ENCODE measurements at places on chromosomes 7 and 10.

DNA sequence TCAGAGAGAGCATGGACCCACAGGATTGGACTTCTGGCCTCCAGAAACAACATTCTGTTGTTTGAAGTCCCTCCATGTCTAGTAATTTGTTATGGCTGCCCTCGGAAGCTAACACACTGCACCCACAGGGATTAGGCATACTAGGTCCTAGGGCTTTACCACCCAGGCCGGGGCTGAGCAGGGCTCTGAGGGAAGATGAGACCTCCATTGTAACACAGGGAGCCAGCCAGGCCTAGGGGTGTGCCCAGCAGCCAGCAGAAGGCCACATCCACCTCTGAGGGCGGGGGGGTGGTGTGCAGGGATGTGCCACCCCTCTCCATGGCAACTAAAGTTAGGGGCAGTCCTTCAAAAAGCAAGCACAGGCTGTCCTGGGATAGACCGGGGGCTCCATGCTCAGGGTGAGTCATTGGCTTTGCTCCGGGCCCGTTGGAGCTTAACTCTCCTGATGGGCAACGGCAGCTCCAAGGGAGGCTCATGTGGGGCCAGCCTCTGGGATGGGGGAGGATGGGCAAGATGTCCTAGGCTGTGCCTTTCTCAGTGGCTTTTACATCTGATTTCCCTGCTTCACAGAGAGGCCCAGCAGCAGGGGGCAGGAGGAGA lies 96.6 kb upstream of the GPR26 start:
- DNase-seq, result no peak

DNA sequence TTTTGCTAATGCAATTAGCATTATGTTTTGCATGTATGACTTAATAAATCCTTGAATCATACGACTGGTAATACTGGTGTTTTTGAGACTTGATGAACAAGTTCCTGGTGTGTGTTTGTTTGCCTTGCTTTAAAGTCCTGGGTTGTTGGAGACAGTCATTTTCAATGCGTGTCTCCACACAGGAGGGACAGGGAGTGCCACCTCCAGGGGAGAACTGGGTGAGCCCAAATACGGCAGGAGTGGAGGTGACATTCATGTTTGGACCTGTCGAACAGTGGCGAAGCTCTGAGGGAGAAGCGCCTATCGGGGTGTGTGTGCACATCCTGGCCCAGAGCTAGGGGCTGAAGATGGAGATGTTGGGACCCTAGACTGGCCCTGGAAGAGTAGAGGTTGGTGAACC lies 43.8 kb downstream of the DAGLB start:
- DNase-seq, result no peak

DNA sequence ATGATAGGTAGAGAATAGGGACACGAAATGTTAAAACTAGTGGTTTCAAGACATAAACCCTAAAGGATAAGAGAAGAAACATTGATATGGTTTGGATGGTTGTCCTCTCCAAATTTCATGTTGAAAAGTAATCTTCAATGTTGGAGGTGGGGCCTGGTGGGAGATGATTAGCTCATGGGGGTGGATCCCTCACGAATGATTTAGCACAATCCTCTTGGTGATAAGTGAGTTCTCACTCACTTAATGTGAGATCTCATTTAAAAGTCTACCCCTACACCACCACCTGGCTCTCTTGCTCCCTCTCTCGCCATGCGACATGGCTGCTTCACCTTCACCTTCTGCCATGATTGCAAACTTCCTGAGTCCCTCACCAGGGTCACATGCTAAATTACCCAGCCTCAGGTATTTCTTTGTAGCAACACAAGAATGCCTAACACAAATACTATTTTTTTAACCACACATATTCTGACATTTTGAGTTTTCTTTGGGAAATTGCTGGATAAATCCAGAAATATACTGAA lies 242.4 kb upstream of the PHF14 start:
- no peak for DNase-seq

DNA sequence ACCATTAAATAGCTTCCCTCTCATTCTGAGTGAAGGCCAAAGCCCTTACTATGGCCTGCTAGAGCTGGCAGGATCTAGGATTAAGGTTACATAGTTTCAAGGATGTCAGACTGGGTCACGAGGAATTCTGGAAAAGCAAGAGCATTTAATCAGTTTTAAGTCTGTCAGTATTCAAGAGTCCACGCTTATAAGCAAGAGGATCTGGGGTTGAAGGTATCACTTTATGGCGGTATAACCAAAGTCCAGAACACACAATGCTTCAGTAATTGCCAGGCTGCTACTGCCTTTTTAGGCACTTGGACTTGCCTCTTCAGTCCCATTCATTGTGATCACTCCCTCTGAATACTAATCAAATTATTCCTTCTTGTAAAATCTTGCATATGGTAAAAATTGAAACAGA lies 101.0 kb downstream of the HBP1 start:
- no peak for DNase-seq

DNA sequence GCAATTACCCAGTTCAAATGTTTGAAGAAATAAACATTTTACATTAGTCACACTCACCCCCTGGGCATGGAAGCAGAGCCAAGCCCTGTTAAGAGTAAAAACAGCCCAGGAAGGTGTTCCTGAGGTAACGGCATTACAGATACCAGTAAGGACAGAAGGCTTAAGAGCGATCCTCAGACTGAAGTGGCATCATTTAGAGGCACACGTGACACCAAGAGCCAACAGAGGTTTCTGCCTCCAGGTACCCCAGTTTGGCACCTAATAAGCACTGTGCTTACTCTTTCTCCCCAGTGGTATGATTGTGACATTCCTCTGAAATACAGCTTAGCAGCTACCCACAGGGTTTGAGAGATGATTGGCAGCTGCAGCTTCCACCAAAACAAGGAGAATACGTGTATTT lies 17.2 kb downstream of the MMS19 start:
- DNase-seq, result no peak

DNA sequence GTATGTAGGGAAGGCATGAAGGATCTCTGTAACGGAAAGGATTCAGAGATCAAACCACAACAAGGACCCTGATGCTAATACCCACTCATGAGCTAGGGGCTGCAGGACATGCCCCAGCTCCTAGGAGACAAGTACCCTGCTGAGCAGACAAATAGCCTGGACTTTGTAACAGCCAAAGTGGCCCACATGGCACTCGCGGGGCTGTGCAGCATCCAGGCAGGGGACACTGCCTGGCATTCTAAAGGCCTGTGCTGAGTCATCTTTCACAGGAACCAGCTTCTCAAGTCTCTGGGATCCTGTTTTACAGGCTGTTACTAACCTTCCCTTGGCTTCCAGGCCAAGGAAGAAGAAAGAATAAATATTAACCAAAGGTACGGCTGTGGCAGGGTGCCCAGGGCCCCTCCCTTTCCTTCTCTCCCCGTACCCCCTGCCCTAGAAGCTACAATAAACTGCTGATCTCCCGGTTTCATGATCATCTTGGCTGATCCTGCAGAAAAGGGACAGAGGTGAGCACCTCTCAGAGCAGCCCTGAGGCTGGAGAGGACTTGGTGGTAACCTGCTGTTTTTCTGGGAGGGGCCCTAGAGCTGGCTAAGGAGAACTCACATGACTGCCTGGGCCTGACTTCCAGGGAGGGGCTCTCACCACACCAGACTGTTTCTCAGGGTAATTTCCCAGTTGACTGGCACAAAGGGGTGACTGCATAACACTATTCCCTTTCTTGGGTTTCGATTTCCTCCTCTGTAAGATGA lies 4.2 kb upstream of the RPEL1 start:
- no peak for DNase-seq

GRCh38 chr7:151056283-151056665 lies 1.4 kb downstream of the CDK5 start:
- no peak for DNase-seq

DNA sequence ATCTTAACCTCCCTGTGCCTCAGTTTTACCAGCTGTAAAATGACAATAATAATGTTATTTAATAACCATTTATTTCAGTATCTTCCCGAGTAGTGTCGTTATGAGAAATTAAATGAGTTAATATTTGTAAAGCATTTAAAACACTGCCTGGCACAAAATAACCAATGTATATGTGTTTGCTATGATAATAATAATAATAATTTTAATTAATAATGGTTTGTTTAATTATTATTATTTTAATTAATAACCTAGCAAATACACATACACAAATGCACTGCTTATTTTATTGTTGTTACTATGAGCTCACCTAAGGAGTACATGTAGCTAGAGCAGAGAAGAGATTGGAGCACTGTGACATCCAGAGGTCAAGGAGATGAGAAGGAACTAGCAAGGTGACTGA lies 18.2 kb upstream of the GPNMB start:
- DNase-seq, result no peak

GRCh38 chr10:46229144-46229563 lies 57.6 kb upstream of the ANTXRL start:
- DNase-seq, result no peak

- no peak for DNase-seq
Observed at GRCh38 chr10:71087622-71088021, 124.7 kb upstream of the UNC5B start.

All from stimulated activated CD4-positive, alpha-beta T cell treated with anti-CD3 and anti-CD28 coated beads, Interleukin-12 subunit alpha, Interleukin-12 subunit beta, amount 100 ng/mL, for 4 hours (primary cell).